ENCODE measurements at places on chromosomes 6 and 20.

DNA sequence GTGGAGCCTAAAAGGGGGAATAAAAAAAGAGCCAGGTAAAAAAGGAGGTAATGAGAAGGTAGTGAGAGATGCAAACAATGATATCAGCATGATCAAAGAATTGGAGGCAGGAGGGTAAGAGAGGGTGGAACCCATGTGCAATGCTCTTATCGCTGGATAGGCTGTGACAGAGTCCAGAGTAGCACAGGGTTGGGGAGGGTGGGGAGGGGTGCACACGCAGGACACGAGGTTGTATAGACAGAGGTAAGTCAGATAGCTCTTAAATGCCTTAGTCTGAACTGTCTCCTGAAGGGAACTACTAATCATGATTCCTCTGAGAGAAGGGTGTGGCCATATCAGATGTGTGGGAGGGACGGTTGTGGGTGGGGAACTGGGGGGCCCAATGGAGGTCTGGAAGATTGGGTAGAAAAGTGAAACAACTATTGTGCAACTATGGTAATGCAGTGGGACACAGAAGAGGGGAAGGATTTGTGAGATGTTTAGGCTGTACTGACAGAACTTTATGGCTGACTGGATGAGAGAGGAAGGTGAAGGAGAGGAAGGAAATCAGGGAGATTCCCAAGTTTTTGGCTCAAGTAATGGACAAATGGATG, 354.8 kb downstream of the BTBD9 start:
- no peak for DNase-seq

DNA sequence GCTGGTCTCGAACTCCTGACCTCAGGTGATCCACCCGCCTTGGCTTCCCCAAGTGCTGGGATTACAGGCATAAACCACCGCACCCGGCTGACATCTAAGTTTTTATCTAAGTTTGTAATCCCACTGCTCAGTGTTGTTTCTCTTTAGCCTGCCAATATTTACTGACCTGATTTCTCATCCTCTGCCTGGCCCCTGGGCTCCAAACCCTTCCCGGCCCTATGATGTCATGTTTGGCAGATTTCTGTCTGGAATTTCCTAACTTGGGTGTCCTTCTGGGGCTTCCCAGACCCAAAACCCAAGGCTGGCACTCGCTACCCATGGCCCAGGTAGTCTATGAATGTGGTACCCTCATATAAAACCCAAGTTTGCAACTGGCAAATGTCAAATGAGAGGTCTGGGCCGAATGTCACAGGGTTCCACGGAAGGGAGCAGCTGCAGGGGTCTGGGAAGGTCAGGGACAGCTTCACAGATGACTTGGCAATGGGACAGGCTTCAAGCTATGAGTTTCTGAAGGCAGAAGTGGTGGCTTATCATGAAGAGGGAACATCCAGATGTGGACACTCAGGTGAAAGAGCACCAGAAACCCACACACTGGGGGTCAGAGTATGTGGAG, 54.9 kb downstream of the TMEM170B start:
- DNase-seq, result no peak

GRCh38 chr6:67933278-67933677, 701.8 kb upstream of the ADGRB3 start:
- DNase-seq, result peak; percentile 6

GRCh38 chr6:152932865-152933264, 50.0 kb downstream of the FBXO5 start:
- DNase-seq, result no peak

- DNase-seq, result no peak
Observed at GRCh38 chr6:47646689-47647088, 51.7 kb upstream of the ADGRF4 start.

GRCh38 chr6:127776320-127776719, 124.5 kb downstream of the THEMIS start:
- peak; percentile 10 for DNase-seq

DNA sequence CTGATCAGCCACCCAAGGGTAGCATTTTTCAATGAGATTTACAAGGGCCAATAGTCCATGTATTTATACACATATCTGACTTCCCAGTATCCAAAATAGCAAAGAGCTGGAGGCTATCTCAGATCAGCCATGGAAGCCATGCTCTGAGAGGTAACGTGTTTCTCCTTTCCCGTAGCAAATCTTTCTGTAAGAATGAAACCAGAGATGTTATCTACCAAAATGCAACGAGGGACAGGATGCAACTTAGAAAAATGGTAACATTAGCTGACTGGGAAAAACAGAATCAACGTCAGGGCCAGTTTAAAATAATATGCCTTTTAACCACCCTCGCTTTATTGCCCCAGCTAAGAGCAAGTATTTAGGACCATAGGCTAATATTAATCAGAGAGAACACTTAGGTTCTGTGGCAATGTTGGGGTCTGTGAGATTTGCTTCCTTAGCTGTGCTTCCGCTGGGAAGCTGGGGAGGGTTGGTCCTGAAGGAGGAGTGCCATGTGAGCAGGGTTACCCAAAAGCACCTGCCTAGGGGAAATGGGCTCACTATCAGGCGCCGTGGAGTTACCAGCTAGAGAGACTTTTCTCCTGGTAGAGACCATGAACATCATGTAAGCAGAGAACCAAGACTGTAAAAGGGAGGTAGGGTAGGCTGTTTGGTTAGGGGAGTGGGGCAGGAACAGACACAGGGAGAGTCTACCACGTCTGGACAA, 1.2 kb downstream of the ZNF831 start:
- DNase-seq, result no peak

GRCh38 chr20:58711266-58712051, 18.9 kb downstream of the NPEPL1 start:
- no peak for DNase-seq

GRCh38 chr6:42624601-42625000, 60.8 kb downstream of the UBR2 start:
- DNase-seq, result no peak

DNA sequence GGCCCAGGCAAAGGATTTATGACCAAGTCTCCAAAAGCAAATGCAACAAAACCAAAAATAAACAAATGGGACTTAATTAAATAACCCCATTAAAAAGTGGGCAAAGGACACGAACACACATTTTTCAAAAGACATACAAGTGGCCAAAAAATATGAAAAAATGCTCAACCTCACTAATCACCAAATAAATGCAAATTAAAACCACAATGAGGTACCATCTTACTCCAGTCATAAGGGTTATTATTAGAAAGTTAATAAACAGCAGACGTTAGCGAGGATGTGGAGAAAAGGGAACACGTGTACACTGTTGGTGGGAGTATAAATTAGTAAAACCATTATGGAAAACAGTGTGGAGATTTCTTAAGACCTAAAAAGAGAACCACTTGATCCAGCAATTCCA, 71.1 kb downstream of the CEP162 start:
- DNase-seq, result no peak

DNA sequence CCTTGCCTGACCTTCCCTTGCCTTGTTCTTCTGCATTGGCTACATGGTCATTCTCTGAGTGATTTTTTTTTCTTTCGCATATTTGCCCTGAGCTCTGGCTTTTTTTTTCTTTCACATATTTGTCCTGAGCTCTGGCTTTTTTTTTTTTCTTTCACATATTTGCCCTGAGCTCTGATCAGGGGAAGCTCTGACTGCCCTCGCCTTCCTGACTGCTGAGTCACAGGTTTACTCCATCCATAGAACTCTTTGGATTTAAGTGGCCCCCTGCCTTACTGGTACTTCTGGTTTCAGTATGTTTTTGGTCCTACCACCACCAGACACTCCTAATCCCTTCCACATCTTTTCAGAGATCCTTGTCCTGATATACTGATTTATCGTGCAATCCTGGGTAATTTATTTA, 201.1 kb downstream of the OGFRL1 start:
- DNase-seq, result no peak

DNA sequence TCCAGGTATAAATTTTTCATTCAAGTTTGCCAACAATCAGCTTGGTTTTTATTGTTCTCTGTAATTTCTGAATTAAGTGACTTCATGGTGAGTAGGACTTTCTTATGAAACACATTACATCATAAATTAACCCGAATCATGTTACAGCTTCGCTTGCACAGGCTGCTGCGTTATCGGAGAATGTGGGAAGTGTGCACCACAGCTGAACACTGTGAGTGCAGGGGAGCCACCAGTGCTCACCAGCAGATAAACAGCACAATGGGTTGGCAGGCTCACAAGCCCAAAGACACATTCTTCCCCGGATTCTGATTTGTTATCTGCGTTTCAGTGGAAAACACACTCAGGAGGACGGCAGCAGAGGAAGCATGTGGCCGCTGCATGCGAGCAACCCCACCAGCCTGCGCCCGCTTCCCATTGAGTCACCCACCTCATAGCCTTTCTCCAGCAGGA, 121.1 kb downstream of the GMDS start:
- DNase-seq, result no peak

GRCh38 chr6:133166766-133167165, 74.4 kb upstream of the EYA4 start:
- no peak for DNase-seq

GRCh38 chr6:168247443-168248147, 72.0 kb downstream of the DACT2 start:
- no peak for DNase-seq

DNA sequence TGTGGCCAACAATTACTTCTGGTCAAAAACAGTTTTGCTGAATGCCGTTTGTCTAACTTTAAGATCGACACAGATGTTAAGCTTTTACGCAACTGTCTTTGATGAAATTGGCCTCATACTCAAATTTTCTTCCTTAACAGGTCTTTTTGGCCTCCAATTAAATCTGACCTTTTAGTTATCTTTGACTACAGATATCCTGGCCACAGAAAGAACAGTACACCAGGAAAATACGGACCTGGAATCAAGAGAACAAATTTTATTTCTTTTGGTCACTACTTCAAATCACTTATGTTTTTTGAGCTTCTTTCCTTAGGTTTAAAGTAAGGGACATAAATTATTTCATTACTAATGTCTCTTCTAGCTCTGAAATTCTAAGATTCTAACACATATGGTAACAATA, 49.8 kb downstream of the IBTK start:
- no peak for DNase-seq

DNA sequence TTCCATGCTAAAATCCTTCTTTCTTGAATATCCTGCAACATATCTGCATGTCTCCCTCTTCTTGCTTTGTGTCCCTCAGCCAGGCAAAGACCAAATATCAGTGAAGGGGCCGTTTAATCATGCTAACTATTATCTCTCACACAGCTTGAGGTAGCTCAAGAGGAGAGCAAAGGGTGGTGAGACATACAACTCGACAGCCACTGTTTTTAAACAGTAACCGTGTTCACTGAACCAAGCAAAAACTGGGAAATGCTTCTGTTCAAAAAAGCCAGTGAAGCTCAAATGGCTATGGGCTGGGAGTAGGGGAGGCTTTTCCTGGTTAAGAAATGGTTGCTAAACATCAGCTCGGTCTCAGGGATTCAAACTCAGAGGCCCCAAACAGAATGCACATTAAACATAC, 83.4 kb downstream of the MAP7 start:
- DNase-seq, result no peak

DNA sequence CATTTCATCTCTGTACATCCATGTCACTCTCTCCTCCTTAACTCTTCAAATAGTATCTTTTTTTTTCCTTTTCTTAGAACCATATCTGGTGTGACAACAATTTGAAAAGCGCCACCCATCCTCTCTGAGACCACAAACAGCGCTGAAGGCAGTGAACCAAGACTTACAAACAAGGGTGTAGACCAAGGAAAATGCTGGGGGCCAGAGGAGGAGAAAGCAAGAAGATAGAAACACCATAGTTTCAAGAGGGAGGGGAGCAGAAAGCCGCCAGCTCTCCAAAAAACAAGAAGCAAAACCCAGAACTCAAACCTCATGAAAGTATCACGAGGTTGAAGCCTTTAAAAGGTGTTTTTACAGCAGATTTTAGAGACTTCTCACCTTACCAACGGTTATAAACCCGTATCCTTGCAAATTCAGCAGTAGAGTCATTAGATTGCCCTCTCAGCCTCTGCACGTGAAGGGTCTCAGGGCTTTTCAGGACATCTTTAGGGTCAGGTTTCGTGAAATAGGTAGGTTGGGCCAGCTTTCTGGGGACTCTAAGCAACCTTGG, 13.3 kb upstream of the RIPOR2 start:
- DNase-seq, result no peak

GRCh38 chr20:38557174-38557573, 23.8 kb upstream of the ADIG start:
- no peak for DNase-seq

GRCh38 chr20:33602826-33603590, 59.1 kb upstream of the C20orf144 start:
- DNase-seq, result no peak

DNA sequence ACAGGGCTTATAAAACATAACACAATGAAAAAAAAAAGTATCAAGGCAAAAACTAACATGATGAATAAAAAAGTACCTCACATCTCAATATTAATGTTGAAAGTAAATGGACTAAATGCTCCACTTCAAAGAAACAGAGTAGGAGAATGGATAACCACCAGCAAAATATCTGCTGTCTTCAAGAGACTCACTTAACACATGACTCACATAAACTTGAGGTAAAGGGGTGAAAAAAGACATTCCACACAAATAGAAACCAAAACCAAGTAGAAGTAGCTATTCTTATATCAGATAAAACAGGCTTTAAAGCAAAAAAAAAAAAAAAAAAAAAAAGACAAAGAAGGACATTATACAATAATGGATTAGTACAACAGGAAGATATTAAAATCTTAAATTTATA, 86.9 kb downstream of the TBC1D32 start:
- no peak for DNase-seq

GRCh38 chr6:156977527-156978291, 200.5 kb downstream of the ARID1B start:
- DNase-seq, result peak; percentile 64

DNA sequence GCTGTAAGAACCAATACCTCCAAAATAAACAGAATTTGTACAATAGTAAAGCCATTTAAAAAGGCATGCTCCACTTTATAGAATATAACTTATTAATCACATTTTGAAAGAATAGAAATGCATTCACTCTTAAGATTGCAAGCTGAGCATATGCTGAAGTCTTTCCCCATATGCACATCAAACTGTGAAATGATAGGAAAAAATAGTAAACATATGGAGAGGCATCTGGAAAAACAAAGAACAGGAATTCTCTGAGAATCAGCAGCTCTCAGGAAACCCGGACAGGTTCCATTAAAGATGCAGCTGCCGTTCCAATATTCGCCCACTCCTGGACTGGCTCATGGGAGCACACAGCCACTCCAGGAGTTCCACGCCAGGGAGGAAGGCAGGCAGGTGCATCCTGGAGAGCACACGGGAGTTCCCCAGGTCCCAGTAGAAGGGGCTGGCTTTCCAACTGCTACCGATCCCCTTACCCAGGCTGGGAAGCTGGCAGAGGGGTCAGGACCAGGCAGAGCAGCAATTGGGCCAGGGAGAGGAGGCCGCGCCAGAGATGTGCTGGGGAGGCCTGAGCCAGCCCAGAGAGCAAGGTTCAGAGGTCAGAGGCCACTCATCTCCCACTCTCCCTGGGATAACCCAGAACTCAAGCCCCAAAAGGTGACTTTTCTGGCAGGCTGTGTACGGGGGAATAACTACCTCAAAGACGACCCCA, 111.1 kb downstream of the DLL1 start:
- DNase-seq, result no peak

All from NCI-H82 (cell line).